ACHN (cell line): ENCODE measurements at places on chromosomes 7 and 10.

GRCh38 chr10:11260170-11260569 is 242.5 kb downstream of the CELF2 start:
- DNase-seq = no peak

DNA sequence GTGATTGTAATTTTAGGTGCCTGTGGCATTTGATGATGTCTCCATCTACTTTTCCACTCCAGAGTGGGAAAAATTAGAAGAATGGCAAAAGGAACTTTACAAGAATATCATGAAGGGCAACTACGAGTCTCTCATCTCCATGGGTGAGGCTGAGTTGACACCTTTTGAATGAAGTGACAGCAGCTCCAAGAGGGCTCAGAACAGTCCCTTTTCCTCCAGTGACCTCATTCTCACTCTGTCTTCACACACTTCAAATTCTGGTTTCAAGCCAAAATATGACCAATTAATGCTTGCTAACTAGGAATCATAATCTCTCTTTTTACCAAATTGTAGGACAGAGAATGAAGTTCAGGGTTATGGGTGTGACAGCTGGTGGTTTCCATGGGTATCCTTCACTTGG is 18.9 kb downstream of the ZNF398 start:
- no peak for DNase-seq

- no peak for DNase-seq
Measured at GRCh38 chr7:155324012-155324917, 26.6 kb downstream of the INSIG1 start.

DNA sequence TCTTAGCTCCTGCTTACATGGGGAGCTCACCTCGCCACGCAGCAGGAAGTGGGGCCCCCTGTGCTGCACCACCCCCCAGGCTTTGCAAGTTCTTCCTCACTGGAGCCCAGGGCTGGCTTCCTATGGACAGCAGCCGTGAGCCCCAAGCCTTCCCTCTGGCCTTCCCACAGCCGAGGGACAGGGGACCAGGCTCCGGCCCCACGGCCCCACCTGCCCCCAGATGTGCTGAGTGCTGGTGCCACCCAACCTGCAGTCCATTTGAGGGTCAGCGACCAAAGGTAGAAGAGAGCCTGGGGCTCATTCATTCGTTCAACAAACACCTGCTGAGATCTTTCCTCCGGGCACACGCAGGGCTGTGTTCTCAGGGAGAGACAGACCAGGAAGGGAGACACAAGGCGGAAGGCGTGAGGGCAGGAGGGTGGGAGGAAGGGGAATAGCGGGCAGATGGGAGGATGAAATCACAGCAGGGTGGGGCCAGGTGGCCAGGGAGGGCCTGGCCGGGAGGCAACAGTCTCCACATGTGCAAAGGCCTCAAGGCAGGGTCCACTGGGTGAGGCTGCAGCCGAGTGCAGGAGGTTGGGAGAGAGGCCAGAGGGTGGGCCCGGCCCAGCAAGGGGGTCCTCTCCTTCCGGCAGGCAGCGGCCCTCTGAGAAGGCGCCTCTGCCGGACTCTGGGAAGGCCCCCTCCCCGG is 100.1 kb downstream of the FOXL3 start:
- DNase-seq = no peak

GRCh38 chr7:26437003-26437532 is 145.4 kb downstream of the SNX10 start:
- no peak for DNase-seq

DNA sequence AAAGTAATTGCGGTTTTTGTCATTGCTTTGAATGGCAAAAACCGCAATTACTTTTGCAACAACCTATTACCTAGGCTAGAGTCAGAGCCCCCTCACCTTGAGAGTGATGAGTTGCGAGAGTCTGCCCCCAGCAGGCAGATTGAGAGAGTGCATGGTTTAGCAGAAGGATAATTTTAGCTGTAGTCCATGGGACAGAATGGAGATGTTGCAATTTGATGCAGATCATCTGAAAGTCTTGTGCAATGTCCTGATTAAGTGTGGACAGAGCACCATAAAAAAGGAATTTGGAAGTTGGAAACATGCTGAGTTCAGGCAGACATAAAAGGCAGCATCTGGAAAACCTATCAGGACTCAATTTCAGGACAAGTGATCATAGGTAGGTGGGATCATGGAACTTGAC is 48.7 kb downstream of the GPR141 start:
- DNase-seq = peak; percentile 35

DNA sequence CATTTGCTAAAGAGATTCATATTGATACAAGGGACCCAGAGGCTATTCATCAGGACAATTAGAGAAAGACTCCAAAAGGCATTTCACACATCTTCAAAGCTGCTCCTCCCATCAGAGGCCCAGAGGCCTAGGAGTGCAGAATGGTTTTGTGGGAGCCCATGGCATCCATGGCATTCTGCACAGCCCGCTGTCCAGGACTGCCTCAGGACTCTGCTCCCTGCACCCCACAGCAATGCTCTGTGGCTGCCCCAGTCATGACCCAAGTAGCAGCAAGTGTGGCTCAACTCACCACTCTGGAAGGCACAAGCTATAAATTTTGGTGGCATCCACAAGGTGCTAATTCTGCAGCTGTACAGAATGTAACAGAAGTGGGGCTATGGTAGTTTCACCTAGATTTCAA is 38.5 kb downstream of the ZNF438 start:
- DNase-seq = no peak

- DNase-seq = no peak
Measured at GRCh38 chr7:32074787-32075585, 4.8 kb upstream of the PDE1C start.

- DNase-seq = no peak
Measured at GRCh38 chr10:87976101-87976743, 112.8 kb downstream of the PTEN start.

- DNase-seq = peak; percentile 89
Measured at GRCh38 chr7:128031901-128032604, 816 bp upstream of the LRRC4 start.

DNA sequence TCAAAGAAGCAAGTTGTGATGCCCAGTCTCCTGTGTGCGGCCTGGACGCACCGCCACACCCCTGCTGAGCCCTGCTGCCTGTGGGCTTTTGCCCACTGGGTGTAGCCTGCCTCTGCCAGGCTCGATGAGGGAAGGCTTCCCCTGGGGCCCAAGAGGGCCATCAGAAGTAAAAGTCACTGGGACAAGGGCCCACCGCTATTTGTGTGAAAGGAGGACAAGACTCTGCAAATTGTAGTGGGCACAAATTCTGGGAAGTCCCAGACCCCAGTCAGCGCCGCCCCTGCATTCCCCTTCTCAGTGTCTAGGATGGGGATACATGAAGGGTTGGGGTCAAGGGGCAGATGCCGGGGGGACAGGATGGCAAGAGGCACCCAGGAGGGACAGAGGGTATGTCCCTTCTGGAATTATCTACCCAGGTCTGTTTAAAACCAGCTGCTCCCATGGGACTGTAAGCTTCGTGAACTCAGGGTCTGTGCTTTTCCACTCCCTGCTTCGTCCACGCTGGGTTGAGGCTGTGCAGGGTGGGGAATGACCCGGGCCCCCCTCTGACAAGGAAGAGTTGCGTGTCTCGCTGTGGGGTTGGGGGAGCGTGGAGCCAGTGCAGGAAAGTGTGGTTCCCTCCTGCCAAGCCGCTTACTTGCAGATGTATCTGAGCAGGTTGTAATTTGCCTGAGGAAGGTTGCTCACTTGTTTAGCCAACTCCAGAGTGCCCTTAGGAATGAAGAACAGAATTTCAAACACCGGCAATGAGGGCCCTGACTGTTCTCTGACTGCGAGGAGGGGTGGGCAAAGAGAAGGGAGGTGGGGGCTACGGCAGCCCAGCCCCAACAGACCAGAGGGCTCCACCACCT is 147.2 kb downstream of the MAPK8 start:
- DNase-seq = no peak

DNA sequence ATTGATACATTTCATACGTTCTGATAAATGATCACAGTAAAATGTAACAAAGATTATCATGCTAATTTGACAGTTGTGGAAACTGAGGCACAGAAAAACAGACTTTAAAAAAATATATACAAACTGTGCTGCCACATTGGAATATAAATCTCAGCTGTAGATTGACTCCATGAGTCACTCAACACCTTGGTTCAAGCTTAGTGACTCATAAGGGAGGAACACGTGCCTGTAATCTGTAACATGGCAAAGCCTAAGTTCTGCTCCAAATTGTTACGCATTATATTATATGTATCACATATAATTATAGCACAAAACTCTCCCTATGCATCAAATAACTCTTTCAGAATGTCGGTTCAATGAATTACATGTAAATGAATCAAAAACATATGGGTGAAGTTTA is 1047.5 kb downstream of the GATA3 start:
- no peak for DNase-seq

- no peak for DNase-seq
Measured at GRCh38 chr7:41917-42565, 150.3 kb upstream of the FAM20C start.

- DNase-seq = no peak
Measured at GRCh38 chr10:121245754-121246153, 352.5 kb downstream of the FGFR2 start.

GRCh38 chr7:99313204-99313573 is 12.5 kb upstream of the ARPC1A start:
- DNase-seq = no peak

DNA sequence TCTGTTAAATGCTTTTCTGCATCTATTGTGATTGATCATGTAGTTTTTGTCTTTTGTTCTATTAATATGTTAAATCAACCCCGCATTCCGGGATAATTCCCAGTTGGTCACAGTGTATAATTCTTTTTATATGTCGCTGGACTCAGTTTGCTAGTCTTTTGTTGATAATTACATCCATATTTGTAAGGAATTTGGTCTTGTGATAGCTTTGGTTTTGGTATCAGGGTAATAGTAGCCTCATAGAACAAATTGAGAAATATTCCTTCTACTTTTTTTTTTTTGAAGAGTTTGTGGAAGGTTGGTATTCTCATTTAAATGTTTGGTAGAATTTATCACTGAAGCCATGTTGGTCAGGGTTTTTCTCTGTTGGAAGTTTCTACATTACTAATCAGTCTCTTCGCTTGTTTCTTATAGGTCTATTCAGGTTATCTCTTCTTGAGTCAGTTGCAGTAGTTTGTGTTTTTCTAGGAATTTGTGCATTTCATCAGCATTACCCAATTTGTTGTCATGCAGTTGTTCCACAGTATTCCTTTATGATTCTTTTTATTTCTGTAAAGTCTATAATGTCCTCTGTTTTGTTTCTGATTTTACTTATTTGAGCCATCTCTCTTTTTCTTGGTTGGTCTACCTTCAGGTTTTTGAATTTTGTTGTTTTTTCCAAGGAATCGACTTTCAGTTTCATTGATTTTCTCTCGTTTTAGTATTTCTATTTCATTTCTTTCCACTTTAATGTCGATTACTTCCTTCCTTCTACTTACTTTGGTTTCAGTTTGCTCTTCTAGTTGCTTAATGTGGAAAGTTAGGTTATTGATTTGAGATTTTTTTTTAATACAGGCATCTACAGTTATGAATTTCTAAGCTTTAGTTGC is 64.6 kb upstream of the GJD4 start:
- DNase-seq = no peak

DNA sequence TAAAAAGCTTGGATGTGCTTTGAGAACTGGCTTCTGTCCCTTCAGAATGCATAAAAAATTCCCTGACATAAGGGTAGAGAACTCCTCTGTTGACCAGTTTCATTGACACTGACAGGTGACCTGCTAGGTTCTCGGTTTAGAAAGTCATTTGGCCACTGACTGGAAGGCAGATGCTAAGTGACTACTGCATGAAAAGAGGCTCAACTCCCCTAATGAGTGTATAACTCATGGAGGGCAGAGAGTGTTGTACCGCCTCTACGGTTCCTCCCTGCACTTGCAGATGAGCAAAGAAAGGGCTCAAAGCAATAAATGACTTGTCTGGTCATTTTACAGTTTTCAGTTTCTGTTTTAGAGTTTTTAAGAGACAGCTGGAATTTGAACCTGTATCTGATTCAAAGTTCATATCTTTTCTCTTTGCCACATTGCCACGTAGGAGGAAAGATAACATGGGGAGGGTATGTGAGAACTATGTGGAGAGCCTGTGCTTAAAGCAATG is 2.9 kb upstream of the FGL2 start:
- DNase-seq = no peak

GRCh38 chr7:72674394-72674793 is 153.6 kb downstream of the TYW1B start:
- DNase-seq = no peak

DNA sequence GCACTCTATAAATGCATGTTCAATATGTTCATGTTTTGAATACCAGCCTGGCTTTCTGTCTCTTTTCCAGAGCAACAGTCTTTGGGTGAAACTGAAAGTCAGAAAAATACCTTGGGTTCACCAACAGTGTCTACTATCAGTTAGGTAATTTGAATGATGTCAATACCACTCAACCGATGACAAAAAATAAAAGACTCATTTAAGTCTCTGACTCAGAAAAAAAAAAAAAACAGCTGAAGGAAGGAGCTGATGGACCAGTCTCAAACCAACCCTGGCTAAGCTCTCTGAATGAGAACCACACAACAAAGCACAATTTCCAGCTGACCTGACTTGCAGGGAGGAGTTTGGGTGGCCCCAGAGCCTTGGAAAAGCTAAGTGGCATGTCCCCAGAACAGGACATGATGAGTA is 42.5 kb downstream of the ABLIM1 start:
- peak; percentile 63 for DNase-seq

DNA sequence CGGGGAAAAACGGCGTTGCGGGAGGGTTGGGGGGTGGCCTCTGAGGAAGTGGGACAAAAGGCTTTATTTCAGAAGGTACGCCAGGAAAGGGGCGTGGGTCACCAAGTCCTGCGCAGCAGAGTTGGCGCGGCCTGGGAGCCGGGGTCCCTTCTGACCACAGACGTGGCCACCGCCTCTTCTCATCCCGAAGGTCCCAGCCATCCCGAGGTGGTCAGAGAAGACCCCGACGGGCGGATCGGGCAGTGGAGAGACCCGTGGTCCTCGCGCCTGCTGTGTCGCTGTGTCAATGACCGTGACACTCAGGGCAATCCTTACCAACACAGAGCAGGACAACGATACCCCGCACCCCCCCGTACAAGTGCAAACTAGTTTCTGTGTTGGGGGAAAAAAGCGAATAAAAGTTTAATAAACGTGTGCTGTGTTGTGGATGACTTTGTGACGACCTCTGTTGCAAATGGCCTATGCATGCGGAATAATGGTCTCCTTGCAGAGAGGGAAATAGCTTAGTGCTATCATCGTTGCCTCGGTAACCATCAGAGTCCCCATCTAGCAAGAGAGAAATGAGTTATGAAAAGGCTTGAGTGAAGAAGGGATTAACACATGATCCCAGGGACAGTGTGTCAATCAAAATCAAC is 19.4 kb upstream of the GATA3 start:
- DNase-seq = no peak

- DNase-seq = peak; percentile 87
Measured at GRCh38 chr7:80277434-80278427, 143.1 kb downstream of the GNAI1 start.

GRCh38 chr10:1047937-1048336 is 982 bp downstream of the IDI1 start:
- DNase-seq = no peak

GRCh38 chr7:112042631-112043030 is 163.6 kb downstream of the DOCK4 start:
- no peak for DNase-seq

GRCh38 chr10:89942217-89942616 is 240.8 kb downstream of the KIF20B start:
- no peak for DNase-seq

- no peak for DNase-seq
Measured at GRCh38 chr10:110827875-110828274, 43.9 kb upstream of the PDCD4 start.
